ENCODE measurements at places on chromosomes 13 and 19.

DNA sequence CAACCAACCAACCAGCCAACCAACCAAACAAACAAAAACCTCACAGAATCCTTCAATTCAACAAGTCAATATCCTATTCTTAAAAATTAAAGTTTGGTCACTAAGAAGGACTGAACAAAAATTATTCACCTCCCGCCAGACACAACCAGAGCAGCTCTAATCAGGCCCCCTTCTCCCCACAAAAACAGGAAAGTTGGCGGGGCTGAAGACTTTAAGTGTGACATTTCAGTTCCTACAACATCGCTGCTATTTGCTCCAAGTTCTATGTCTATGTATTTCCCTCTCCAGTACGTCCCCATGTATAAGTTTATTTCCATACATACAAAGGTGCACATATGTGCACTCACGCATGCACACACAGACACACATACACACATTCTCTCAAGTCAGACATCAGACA lies 32.8 kb upstream of the STK24 start:
- DNase-seq = no peak

GRCh38 chr19:50330365-50331078 lies 1.3 kb upstream of the KCNC3 start:
- DNase-seq = peak; percentile 85

GRCh38 chr19:642767-643727 lies 3.4 kb downstream of the FGF22 start:
- no peak for DNase-seq

- DNase-seq = no peak
Measured at GRCh38 chr13:27796544-27797227, 4.4 kb downstream of the GSX1 start.

DNA sequence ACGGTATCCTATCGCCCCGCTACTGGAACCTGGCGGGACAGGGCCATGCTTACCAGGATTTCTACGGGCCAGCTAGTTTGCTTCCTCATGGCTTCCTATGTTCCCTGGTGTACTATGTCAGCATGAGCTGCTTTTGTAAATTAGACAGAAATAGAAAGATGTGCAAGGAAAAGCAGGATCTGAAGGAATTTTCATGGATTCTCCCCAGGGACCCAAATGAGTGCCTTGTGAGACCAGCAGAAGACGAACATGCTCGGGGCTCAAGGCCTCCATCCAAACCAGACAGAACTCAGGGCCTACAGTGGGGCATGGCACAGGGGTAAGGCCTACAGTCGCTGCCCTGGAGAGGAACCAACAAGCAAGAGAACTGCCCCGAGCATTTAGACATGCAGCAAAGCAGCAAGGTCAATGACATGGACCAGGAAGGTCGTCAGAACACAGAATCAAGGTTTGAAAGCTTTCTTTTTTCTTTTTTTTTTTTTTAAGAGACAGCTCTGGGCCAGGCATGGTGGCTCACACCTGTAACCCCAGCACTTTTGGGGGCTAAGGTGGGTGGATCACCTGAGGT lies 17.3 kb downstream of the EPS15L1 start:
- DNase-seq = no peak

- DNase-seq = no peak
Measured at GRCh38 chr13:58992478-58993042, 1171.2 kb downstream of the DIAPH3 start.

GRCh38 chr19:3251229-3251628 lies 26.8 kb downstream of the CELF5 start:
- DNase-seq = no peak
